ENCODE measurements at places on chromosomes 6 and 20. TPM values are rescaled to one million over a fixed set of nuclear protein-coding genes. Genes with fewer than 3 reads are reported as not detected.

DNA sequence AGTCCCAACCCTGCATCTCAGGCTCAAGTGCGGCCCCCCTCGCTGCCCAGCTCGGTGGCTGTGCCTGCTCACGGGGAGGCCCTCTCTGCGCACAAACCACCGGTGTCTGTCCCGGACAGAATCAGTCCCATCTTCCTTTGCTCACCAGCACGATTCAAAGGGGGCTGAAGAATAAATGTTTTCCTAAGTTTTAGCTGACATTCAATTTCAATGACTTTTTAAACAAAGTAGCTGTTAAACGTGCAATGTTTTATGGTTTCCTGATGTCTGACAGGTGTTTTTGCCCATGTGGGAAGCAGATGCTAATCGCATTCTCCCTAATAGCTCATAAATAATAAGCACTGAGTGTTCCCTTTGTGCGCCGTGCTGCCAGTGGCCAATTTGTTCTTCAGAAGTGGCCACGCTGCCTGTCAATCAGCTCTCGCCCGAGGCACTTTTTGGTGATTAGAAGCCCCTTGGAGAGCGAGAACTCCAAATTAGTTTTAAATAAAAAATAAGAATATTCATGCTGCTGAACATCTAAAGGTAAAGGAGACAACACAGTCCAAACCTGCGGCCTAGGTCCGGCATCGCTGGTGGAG lies 26.3 kb downstream of the BHLHE23 start:
- no peak for DNase-seq

GRCh38 chr6:150004101-150004782 lies 21.1 kb downstream of the RAET1L start:
- no peak for DNase-seq

DNA sequence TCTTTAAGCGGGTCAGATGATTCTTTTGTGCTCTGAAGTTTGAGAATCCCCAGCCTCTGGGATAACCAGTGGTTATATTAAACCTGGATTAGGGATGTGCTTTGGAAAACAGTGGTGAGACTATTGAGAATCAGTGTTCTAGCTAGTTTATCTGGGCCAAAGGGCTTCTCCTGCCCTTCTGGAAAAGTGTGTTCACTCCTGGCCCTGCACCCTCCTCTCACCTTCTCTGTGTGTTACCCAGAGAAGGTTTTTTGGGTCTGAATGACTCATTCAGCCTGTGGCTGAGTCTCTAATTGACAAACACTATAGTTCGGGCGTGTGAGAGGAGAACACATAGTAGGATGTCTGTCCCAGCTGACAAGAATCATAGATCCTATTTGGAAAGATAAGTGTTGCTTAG lies 66.7 kb downstream of the LRRC1 start:
- no peak for DNase-seq

DNA sequence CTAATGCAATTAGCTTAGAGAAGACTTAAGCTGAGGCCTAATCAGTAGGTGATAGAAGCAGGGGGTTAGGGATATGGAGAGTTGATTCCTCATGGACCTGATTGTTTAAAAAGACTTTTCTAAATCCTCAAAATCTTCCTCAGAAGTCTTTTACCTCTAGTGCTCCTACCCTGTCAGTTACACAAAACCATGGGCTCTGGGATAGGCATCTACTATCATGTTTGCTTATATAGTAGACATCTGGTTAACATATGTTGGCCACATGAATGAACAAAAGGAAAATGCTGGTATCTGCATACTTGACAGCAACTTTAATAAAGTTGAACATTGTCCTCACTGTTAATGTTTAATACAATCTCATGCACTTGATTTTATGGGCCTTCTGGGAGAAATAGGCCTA lies 61.5 kb upstream of the FKBP1C start:
- DNase-seq: no peak

CFAP206 gene
- 0.10 TPM for polyA plus RNA-seq

ANKRD66 gene
- polyA plus RNA-seq: not detected
